Right lobe of liver (tissue), 6 donors: ENCODE measurements at places on chromosomes 16 and 17. TPM values are rescaled to one million over a fixed set of nuclear protein-coding genes. Genes with fewer than 3 reads are reported as not detected.

The FOXN1 gene
- total RNA-seq, result not detected

The TSPAN10 gene
- 0.62 TPM for total RNA-seq

The SLC16A6 gene
- 0.44 TPM for total RNA-seq

The MAF gene
- 29.9 TPM for total RNA-seq

The WNT9B gene
- total RNA-seq, result 1.2 TPM

GRCh38 chr16:56874800-56875199 is 9.8 kb downstream of the SLC12A3 start:
- no peak for DNase-seq

DNA sequence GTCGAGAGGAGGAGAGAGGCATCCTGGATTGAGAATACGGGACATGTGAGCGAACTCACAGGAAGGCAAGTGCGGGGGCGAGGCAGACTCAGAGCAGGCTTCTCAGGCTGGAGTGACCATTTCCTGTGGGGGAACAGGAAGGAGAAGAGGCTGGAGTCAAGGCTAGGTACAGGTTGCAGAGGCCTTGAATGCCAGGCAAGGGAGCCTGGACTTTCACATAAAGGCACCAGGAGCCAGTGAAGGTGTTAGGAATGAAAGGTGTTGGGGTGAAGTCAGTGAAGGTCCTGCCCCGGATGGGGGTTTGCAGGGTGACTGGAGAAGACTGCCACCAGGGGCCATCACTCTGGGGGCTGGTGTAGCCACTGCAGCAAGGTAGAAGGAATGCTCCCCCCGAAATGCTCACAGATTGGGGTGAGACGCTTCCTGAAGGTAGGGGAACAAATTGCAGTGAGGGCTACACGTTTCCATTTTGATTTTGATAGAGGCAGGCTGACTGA is 5.3 kb upstream of the GPRC5C start:
- DNase-seq, result no peak

- no peak for DNase-seq
These were observed 24.0 kb downstream of the GSG1L start for GRCh38 chr16:28039493-28039892.

- no peak for DNase-seq
These were observed 43.4 kb upstream of the IRX6 start for GRCh38 chr16:55280587-55280986.

- no peak for DNase-seq
These were observed 3.8 kb upstream of the RUNDC3A start for GRCh38 chr17:44304651-44305050.

GRCh38 chr16:31714903-31715504 is 158.6 kb upstream of the ZNF267 start:
- DNase-seq, result no peak
